ENCODE measurements at places on chromosomes 7 and 10.

GRCh38 chr10:121526135-121526790 is 72.0 kb downstream of the FGFR2 start:
- DNase-seq: no peak

DNA sequence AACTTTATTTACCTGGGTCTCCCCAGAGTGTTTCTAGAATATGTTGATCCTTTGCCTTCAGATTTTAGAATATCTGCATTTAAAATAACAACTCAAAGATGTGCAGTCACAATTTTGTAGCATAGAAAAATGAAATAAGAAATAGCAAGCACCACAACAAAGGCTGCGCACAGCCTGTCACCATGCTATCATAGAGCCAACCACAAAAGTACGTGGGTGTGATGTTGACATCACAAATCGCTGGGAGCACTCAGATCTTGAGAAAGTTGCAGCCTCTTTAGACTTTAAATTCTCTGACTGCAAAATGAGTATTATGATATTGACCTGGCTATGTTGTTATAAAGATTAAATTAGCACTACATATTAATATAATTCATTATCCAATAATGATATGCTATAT is 177.9 kb downstream of the TNS3 start:
- no peak for DNase-seq

- DNase-seq: no peak
Observed at GRCh38 chr10:131785121-131785460, 115.7 kb upstream of the PPP2R2D start.

DNA sequence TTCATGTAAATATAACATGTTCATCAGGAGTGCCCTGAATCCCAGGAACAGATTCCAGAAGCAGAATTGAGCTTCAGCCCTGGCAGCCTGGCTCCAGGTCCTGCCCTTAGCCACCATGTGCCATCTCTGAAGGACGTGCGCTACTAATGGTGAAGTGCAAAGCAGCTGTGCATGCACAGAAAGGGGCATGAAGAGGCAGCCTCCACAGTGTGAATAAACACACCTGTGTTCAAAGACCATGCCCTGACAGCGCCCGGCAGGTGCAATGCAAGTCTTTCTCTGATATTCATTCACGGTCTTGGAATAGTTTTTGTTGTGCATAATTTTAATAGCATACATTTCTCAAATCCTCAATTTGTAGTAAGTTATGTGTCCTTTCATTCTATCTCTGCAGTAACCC is 250.4 kb upstream of the TCERG1L start:
- DNase-seq: peak; percentile 11

DNA sequence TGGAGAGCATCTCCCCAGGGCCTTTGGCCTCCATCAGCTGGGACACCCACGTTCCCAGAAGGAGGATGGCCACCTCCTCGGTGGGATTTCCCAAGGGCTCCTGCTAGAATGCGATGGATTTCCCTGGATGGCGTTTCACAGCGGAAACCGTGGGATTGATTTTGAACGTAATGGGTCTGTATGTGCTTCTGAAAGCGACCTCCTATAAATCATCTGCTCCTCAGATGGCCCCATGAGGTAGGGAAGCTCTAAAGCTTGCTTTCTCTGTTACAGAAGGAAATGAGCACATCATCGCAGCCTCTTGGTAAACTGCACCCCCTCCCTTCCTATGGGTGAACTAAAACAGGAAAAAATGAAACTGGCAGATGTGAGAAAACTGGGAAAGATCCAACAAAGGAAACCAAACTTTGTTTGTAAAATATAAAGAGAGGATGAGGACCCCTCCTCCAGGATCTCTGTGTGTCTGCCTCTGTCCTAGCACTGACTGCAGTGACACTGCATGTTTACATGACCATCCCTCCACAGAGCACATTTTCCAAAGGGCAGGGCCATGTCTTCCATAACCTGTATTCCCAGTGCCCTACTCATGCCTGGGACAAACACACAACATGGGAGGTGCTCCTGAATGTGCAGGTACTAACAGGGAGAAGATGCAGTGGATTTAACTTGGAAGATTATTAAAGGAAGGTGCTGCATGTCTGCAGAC is 57.6 kb downstream of the LYZL1 start:
- DNase-seq: no peak

GRCh38 chr10:123663522-123663921 is 2.6 kb upstream of the GPR26 start:
- DNase-seq: no peak

DNA sequence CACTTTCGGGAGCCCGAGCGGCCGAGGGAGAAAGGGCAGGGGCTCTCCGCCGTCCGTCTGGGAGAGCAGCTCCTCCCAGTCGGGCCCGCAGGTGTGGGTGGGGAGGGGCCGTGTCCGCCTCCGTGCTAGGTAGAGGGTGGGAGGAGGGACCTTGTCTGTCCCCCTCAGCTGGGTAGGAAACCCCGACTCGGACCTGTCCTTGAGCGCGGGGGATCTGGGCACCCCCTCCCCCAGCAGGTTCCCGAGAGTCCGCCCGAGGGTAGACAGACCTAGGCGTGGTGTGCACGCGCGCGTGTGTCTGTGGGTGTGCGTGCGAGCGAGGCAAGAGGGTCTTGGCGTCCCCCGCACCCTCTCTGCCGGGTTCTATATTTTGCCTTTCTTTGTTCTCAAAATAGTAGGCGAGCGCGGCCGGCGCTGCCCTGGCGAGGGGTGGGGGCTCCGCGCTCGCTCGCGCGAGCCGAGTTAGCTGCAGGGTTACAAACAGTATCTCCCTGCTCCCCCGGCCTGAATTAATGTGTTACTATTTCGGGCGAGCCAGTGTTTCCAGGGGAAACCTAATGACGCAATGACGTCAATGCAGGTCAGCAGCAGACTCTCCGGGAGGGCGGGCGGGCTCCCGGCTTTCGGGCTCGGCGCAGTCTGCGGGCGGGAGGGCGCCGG is 73.9 kb upstream of the LEP start:
- no peak for DNase-seq

DNA sequence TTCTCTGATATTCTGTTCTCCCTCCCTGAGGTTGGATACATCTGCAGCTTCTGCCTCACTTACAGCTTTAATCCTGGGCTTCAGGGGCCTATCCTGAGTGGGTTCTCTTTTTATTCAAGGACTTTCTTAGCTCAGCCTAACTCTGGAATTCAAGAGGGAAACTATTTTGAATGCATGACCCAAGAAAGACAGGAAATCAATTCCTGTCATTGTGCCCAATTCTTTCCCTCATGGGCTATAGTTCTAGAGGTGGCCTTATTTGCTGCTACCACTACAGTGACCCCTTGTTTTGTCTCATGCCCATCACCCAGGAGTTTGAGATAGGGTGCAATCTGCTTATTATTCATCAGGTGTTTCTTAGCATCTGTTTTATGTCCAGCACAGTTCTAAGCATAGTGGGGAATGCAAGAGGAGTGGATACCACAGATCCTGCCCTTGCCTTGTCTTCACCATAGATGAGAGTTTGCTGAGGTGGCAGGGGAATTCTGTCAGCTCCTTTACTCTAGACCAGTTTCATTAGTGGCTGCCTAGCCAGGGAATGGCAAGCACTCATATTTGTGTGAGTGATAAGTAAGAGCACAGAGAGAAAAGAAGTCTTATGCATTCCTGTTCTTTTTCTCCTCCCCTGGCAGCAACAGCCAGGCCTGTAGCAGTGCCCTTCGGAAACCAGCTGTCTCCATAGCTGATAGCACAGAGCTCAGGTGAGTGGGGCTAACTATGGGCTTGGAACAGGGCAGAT is 19.4 kb downstream of the STRIP2 start:
- DNase-seq: no peak

GRCh38 chr10:52319926-52320325 is 5.8 kb downstream of the DKK1 start:
- DNase-seq: no peak

- DNase-seq: no peak
Observed at GRCh38 chr10:58868736-58869435, 307.6 kb upstream of the PHYHIPL start.

- no peak for DNase-seq
Observed at GRCh38 chr10:129866894-129867293, 97.2 kb downstream of the EBF3 start.

GRCh38 chr7:150326657-150327268 is 3.4 kb upstream of the ACTR3C start:
- peak; percentile 52 for DNase-seq

DNA sequence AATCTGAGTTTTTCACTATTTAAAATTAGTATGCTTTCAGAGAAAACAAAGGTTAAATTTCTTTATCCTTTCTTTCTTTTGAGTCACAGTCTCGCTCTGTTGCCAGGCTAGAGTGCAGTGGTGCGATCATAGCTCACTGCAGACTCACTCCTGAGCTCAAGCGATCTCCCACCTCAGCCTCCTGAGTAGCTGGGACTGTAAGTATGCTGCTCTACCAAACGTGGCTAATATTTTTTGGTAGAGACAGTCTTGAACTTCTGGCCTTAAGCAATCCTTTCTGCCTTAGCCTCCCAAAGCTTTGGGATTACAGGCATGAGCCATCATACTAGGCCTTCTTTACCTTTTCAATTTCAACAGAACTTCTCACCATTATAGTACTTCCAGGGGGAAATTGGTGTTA is 113.7 kb downstream of the TRIM24 start:
- DNase-seq: no peak

GRCh38 chr7:157033483-157034473 is 23.3 kb upstream of the MNX1 start:
- no peak for DNase-seq

DNA sequence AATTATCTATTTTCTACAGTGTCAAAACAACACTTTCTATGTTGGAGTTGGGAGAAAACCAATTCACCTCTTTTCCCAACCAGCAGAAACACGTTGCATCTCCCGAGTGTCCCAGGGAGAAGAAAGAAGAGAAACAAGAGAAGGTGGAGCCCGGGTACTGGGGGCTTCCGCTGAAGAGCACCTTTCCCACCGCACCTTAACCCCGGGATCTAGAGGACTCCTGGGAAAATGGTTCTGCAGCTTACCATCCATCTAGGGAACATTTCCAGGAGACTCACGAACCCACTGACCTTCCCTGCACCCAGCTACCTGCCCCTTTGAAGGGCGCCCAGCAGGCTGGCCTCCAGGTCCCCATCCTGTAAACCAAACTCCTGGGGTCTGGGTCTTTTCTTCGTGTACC is 346.8 kb downstream of the TCERG1L start:
- DNase-seq: peak; percentile 49

- DNase-seq: no peak
Observed at GRCh38 chr7:2802101-2802500, 42.0 kb downstream of the GNA12 start.

DNA sequence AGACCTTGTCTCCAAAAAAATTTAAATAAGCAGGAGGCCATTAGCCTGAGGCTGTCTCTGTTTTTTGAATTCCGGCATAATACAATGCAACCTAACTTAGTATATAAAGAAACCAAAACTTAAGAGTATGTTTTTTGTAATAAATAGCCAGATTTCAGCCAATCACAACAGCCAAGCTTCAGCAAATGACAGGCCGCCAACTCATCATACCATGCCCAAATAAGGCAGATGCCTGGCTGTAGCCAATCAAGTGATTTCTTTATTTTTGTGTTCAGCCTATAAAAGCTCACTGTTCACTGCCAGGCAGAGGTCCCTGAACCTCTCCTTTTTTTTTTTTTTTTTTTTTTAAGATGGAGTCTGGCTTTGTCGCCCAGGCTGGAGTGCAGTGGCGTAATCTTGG is 12.7 kb upstream of the PURB start:
- no peak for DNase-seq

GRCh38 chr10:129922598-129923123 is 41.4 kb downstream of the EBF3 start:
- no peak for DNase-seq

- no peak for DNase-seq
Observed at GRCh38 chr7:79495544-79496272, 42.2 kb upstream of the MAGI2 start.

DNA sequence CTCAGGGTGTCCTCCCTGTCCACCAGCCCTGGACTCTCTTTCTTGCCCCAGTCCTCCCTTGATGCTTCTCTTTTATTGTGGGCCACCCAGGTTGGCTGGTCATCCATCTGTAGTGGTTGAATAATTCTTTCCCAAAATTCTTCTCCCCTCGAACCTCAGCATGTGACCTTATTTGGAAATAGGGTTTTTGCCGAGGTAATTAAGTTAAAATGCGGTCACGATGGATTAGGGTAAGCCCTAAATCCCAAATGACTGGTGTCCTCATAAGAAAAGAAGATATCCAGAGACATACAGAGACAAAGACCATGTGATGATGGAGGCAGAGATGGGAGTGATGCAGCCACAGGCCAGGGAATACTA is 74.3 kb downstream of the GFRA1 start:
- no peak for DNase-seq

DNA sequence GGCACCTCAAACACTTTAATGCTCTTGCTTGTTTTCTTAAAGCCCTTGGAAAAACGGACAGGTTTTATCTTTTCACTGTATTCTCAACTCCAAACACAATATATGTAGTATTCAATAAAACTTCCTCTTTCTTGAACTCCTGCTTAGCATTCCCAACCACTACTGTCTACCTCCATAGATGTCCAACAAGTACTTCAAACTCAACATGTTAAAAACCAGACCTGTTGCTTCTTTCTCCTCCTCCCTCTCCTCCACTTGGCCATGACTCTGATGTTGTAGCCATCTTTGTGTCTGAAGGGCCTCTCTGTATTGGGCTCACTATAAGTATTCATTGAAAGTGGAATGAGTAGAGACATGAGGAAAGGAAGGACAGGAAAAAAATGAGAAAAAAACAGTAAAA is 16.2 kb upstream of the COL17A1 start:
- no peak for DNase-seq

- no peak for DNase-seq
Observed at GRCh38 chr10:65273115-65273514, 1652.7 kb upstream of the LRRTM3 start.

DNA sequence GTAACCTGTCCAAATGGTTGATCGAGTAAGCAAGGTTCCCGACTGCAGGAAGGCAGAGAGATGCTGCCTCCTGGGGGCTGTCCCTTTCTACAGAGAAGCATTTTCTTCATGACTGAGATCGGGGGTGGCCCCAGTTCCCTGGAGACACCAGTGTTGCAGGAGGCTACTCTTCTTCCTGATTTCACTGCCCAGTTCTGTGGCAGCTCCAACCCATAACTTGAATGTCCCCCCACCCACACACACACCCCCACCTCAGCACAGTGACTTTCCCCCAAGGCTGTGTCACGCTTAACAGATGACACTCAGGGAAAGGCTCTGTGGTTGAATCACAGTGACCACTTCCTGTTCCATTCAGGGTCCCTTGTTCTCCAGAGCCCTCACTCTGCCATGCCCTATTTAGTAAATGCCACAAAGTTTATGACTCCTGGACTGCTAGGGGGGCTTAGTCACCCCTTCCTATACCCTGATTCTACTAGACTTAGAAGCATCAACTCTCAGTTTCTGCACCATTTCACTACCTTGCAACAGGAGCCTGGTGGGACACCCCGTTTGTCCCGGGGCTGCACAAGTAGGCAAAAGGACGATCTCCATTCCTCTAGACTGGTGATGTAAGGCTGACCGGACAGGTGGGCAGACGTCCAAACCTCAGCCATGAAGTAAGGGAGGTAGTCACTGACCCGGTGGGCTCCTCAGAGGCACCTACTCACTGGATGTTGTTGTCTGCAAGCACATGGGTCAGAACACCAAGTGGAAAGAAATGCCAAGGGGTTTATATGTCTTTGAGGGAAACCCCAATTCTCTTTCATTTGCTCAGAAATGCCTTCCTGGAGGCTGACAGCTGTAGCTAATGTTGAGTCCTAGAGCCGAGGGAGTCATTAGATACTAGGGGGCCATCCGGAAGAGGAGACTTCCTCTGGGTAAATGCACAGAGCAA is 31.3 kb upstream of the SMC3 start:
- DNase-seq: peak; percentile 10

- DNase-seq: peak; percentile 5
Observed at GRCh38 chr7:141178486-141179135, 104.7 kb downstream of the TMEM178B start.

- DNase-seq: no peak
Observed at GRCh38 chr10:2650328-2650727, 417.0 kb upstream of the PFKP start.

GRCh38 chr7:37028909-37029440 is 304.7 kb upstream of the AOAH start:
- no peak for DNase-seq

Measured in vagina (tissue), 2 donors.